ENCODE measurements at places on chromosomes 6 and 20.

DNA sequence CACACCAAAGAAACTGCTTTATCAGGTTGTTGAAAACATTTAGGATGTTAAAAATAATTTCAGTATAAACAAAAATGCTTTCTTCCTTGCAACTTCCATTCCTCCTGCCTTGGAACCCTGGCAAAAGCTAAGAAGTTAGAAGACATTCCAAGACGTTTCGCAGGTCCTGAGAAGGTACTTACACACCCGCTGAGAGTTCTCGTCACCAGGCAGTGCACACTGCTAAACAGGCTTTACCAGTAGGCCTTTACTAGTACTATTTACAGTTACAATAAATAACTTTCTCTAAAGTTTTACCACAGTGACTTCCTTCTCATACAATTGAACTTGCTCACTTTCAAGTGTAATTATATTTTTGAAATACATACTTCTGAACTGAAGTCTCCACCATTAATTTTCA, 81.4 kb upstream of the RPS6KA2 start:
- no peak for DNase-seq

DNA sequence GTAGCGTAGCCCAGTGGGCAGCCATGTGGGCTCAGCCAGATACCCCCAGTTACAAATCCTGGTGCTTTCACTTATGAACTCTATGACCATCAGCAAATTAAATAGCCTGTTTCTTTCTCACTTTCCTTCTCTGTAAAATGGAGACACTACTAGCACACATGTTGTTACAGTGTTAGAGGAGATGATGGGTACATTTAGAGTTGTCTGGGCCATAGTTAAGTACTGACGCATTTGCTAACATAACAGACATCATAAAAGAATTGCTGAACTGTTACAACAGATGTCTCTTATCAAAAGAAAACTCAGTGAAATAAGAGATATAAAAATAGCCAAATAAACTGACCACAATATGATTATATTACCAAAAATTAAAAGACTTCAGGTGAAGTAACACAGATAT, 69.9 kb upstream of the DOK5 start:
- DNase-seq, result no peak

DNA sequence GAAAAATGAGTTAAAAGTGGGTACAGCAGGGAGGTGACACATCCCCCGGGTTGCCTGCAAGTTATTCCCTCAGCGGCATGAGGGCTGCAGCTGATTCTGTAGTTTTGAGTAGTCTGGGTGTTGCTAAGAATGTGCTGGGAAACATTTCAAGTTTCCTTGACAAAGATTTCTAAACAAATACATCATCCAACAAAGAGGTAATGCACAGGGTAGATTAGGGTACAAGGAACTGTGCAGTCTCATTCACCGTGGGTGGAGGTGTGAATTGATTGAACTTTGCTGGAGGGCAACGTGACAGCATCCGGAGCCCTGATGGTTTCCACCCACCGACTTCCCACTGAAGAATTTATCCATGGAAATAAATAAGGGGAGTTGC, 21.8 kb downstream of the CASS4 start:
- no peak for DNase-seq

DNA sequence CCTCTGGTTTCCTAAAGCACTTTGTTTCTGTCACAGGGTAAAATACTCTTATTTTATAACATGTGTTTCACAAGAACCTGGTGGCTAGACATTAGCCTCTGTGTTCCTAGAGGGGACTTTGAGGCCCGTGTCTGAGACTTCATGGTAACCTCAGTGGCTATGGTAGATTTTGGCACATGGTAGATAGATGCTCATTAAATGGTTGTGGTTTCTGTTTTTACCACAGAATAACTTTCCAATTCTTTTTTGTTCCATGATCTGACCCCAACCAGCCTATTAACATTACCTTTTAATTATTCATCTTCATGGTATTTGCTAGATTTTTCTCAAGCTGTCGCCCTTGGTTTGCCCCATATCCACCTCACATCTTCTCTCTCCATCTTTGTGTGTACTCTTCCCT, 34.3 kb downstream of the CCN2 start:
- no peak for DNase-seq

GRCh38 chr6:157675831-157676230, 147.2 kb upstream of the SNX9 start:
- DNase-seq, result no peak

DNA sequence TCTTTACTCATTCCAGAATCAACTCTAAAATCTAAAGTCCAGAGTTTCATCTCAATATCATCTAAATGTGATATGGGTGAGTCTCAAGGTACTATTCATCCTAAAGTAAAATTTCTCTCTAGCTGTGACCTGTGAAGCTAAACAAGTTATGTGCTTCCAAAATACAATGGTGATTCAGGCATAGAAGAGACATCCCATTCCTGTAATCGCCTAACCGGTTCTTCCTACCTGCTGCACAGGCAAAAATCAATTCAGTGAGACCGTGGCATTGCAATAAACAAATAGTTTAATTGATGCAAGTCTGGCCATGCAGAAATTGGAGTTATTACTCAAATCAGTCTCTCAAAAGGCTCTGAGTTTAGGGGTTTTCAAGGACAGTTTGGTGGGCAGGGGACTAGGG, 232.8 kb downstream of the UBE3D start:
- DNase-seq, result no peak

DNA sequence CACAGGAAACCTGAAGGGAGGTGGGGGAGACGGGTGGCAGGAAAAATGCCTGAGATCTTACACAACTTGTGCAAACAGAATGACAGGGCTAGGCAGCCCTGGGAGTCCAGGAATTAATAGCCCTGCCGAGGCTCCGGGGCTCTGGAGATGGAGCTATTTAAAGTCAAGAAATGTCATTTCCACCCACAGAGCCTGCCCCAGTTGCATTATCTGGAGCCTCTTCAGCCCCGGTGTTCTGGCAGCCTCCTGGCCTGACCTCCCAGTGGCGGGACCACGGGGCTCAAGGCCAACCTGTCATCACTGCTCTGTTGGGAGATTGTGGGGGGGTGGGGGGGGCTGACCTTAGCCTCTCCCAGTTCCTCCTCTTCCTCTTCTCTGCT, 28.5 kb upstream of the SCUBE3 start:
- no peak for DNase-seq

- no peak for DNase-seq
Measured at GRCh38 chr6:19311786-19312185, 525.4 kb upstream of the ID4 start.

DNA sequence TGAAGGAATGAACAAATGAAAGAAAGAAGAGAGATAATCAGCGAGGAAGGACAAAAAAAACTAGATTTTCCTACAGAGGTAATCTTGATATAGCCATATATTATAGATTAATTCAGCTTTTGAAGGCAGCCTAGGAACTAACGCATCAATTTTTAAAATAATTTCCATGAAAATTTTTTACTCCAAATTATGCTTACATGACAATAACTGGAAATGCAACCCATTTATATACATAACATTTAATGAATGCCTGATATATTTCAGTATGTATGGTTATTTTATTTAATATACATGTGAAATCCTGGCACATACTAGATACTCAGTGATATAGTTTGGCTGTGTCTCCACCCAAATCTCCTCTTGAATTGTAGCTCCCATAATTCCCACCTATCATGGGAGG, 157.6 kb downstream of the LAMP5 start:
- DNase-seq, result no peak

DNA sequence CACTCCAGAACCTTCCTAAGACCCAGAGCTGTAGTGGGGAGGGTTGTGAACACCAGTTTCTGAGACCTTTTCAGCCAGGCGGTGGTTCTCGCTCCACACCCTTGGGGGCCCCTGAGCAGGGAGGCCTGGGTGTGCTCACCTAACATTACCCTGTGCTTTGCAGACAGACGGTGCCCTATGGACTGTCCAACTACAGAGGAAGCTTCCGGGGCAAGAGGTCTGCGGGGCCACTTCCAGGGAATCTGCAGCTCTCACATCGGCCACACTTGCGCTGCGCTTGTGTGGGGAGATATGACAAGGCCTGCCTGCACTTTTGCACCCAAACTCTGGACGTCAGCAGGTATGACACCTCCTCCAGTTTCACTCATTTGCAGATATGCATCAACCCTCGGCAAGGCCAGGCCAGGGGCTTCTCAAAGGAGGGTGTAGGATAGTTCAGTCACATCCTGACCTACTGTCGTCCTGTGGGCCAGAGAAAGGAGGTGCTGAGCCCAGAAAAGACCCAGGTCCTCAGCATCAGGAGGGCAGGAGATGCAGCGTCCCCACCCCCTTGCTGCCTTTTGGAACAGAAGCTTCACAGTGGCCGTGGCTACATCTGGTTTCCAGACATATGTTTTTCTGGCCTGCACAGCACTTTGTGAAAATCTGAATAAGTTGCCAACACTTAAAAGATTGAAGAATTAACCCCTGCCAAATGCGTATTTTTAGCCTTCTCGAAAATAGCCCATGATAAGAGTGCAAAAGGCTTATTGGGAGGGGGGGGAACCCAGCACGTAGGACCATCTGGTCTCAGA, 20.6 kb downstream of the EDN3 start:
- DNase-seq, result no peak

- no peak for DNase-seq
Measured at GRCh38 chr6:105890521-105891244, 195.5 kb upstream of the PRDM1 start.

DNA sequence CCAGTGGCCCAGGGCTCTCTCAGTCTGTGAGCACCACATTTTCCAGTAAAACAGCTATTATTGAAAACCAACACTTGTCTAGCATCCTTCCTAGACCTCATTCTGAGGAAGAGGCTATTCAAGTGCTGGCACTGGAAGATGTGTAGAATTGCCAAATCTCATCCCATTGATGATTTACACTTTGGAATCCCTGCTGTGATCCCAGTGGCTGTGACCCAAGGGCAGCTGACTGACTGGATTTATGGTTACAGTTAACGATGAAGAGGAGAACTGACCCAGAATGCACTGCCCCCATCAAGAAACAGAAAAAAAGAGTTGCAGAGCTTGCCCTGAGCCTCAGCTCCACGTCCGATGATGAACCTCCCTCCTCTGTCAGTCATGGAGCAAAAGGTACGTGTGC, 2.4 kb downstream of the CMTR1 start:
- no peak for DNase-seq

DNA sequence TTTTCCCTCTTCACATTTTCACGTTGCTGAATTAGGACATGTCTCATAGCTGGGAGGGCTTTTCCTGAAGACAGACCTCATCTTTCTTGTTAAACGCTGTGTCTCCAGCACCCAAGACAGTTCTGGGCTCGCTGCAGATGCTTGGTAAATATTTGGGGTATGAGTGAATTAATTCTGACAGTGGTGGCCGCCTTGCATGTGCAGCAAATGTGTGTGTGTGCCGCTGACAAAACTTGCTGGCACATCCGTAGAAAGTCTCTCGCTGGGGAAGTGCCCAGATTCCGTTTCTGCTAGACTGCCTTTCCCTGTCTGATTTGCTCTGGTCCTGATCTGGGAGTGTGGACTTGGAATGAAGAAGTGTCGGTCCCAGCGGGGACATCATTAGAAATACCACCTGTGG, 48.2 kb upstream of the ZNFX1 start:
- DNase-seq, result no peak

GRCh38 chr6:139008117-139008516, 20.1 kb upstream of the REPS1 start:
- DNase-seq, result no peak

DNA sequence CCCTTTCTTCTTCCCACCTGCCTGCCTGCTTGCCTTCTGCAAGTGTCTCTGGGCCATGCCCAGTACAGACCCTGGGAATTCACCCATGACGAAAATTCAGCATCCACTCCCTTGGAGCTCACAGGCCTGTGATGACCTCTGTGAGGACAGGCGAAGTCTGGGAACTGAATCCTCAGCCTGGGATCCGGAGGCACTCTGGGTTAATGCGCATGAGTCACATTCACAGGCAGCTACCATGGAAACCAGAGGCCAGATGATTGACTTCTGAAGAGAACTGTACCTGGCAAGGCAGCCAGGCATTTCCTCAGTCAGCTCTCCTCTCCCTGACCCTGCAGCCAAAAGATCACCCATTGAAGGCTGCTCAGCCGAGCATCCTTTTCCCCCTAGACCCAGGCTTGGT, 41.0 kb downstream of the SLC9A8 start:
- no peak for DNase-seq

DNA sequence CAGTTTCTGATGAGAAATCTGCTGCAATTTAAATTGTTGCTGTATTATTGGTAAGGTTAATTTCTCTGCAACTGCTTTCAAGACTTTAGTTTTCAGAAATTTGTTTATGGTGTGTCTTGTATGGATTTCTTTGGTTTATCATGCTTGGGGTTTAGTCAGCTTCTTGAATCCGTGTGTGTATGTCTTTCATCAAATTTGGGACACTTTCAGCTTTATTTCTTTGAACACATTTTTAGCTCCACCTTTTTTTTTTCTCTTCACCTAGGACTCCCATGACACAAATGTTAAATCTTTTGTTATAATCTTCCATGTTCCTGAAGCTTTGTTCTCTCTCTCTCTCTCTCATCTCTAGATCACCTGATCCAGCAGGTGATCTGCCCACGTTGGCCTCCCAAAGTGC, 13.4 kb upstream of the TP53TG5 start:
- DNase-seq, result no peak

DNA sequence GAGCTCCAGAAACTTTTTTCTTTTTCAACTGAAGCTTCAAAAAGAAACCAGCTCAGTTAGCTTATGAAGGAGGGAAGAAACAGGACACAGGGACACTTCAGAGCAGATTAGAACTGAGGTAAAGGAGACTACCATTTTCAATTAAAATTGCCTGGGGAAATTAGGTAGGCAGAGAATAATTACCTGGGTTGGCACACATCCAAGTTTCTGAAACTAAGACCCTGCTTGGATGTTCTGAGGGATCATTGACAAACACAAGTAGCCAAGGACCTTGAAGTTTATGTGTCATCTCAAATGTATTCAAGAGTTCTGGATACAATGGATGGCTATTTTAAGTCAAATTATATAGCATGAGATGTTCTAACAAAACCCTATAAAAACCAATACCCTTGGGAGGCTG, 137.6 kb downstream of the PLCB4 start:
- DNase-seq, result no peak

- no peak for DNase-seq
Measured at GRCh38 chr6:25427549-25427948, 148.4 kb downstream of the CARMIL1 start.

DNA sequence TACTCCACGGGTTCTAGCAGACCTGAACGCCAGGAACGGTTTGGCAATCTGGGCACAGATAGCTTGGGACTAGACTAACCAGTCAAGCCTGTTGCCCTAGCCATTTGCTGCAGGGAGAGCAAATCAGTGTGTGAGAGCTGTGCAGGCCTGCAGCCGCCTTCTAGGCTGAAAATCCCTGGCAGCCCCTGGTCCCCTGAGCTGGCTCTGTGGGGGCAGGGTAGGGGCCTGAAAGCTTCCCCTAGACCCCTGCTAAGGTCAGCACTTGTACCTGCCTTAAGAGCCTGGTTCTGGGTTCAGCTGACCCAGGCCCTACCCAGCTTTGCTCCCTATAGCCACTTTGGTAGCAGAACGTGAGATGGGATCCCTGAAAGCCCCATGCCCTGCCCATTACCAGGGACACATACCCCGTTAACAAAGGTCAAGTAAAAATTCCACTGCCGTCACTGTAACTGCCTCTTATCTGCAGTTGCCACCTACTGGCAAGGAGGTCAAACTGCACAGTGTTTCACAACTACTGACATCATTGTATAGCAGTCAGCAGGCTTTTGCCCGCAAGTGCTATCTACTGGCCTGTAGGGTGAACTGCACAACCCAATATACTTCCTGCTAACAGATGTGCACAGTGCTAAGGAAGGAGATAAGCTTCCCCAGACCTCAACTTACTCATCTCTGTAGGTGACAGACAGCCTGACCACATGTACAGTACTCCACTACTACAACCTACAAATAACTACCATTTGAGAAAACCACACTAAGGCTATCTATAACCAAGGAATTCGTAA, 95.1 kb upstream of the OLIG3 start:
- peak; percentile 24 for DNase-seq

- DNase-seq, result no peak
Measured at GRCh38 chr20:1508574-1508973, 17.4 kb upstream of the SIRPB2 start.

- no peak for DNase-seq
Measured at GRCh38 chr6:107703606-107704005, 120.5 kb downstream of the SCML4 start.

Measured in stimulated activated CD8-positive, alpha-beta memory T cell treated with anti-CD3 and anti-CD28 coated beads, Interleukin-2, amount 100 ng/mL, for 1 hour (primary cell).